ENCODE measurements at places on chromosomes 4 and X. TPM values are rescaled to one million over a fixed set of nuclear protein-coding genes. Genes with fewer than 3 reads are reported as not detected.

SFRP2 gene
- 0.25 TPM for polyA plus RNA-seq

VCX2 gene
- not detected for polyA plus RNA-seq

GAGE13 gene
- not detected for polyA plus RNA-seq

NLGN4X gene
- polyA plus RNA-seq = 0.12 TPM

GNRHR gene
- polyA plus RNA-seq = not detected

TMPRSS11A gene
- polyA plus RNA-seq = not detected

FAM47E gene
- 1.2 TPM for polyA plus RNA-seq

ABCB7 gene
- polyA plus RNA-seq = 9.1 TPM

RBM47 gene
- polyA plus RNA-seq = 0.31 TPM

GPRASP1 gene
- 0.84 TPM for polyA plus RNA-seq

FMR1NB gene
- polyA plus RNA-seq = not detected

RPS6KA6 gene
- polyA plus RNA-seq = 0.13 TPM

MAGEB6 gene
- not detected for polyA plus RNA-seq

TSPAN6 gene
- 3.3 TPM for polyA plus RNA-seq

SLC4A4 gene
- polyA plus RNA-seq = 0.24 TPM

KIAA1210 gene
- not detected for polyA plus RNA-seq

NUDT10 gene
- 0.06 TPM for polyA plus RNA-seq

ATP10D gene
- polyA plus RNA-seq = 1.2 TPM

IRF2 gene
- polyA plus RNA-seq = 6.7 TPM

PCDH11X gene
- polyA plus RNA-seq = not detected

PCDH10 gene
- 0.01 TPM for polyA plus RNA-seq

FANCB gene
- 0.40 TPM for polyA plus RNA-seq

TLR1 gene
- polyA plus RNA-seq = 0.61 TPM

All from psoas muscle (tissue), 8 donors.